ENCODE measurements at places on chromosomes 13 and 19.

DNA sequence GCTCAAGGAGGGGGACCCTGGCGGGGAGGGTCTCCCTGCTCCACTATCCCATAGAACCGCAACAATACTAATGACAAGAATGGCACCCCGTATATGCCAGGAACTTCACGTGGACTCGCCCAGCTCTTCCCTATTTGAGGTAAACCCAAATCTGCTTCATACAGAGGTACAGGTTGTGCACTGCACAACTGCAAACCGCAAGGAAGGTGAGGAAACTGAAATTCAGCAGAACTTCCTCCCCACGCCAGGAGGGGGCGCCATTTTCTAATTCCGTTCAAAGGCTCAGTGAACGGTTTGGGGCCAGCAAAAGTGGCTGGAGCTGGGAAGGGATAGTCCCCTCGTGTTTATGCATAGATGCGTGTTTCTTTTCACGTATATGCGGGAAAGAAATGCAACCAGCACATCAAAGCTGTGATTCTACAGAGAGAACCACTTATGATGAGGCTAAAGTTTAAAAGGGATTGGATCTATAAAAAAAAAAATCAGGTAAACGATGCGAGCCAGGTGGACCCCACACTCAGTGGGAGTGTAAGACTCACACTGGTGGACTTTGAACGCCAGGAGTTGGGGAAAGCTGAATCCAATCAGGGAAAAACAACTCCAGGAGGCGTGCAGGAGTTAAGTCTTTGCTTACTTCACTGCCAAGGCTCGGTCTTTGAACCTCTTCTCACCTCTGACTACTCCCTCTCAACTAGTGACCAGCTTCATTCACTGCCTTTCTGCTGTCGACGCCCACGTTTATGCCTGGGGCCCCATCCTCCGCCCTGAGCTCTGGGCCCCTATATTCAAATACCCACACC, 20.3 kb downstream of the C19orf81 start:
- H3K36me3 ChIP-seq = no peaks in the 10 kb centered on the region
- DNase-seq = peak; percentile 49
- no peaks in the 10 kb centered on the region for H3K4me1 ChIP-seq
- H3K4me3 ChIP-seq = no peak overlapping the region
- H3K27ac ChIP-seq = no peak overlapping the region

DNA sequence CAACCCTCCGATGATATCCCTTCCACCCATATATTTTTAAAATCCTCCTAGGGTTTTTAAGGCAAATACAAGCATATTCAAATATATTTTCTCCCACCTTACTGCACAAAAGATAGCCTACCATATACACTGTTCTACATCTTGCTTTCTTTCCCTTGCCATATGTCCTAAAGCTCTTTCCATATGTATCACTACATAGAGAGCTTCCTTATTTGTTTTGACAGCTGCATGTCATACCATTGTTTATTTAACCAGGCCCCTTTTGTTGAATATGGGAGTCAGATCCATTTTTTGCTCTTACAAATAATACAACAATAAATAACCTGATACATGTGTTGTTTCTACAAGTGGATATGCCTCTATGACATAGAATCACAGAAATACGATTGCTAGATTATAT, 32.8 kb upstream of the WDFY2 start:
- H3K4me3 ChIP-seq = no peak overlapping the region
- peaks cover 6% of the 10 kb centered on the region for H3K27me3 ChIP-seq
- no peak overlapping the region for H3K27ac ChIP-seq

GRCh38 chr19:55300886-55301458, 17.2 kb downstream of the BRSK1 start:
- peaks cover 14% of the 10 kb centered on the region for H3K4me1 ChIP-seq
- peak overlapping the region; percentile 76 for H3K4me3 ChIP-seq
- H3K27me3 ChIP-seq = peaks cover 2% of the 10 kb centered on the region
- no peak for DNase-seq
- H3K36me3 ChIP-seq = no peaks in the 10 kb centered on the region
- no peak overlapping the region for H3K27ac ChIP-seq

DNA sequence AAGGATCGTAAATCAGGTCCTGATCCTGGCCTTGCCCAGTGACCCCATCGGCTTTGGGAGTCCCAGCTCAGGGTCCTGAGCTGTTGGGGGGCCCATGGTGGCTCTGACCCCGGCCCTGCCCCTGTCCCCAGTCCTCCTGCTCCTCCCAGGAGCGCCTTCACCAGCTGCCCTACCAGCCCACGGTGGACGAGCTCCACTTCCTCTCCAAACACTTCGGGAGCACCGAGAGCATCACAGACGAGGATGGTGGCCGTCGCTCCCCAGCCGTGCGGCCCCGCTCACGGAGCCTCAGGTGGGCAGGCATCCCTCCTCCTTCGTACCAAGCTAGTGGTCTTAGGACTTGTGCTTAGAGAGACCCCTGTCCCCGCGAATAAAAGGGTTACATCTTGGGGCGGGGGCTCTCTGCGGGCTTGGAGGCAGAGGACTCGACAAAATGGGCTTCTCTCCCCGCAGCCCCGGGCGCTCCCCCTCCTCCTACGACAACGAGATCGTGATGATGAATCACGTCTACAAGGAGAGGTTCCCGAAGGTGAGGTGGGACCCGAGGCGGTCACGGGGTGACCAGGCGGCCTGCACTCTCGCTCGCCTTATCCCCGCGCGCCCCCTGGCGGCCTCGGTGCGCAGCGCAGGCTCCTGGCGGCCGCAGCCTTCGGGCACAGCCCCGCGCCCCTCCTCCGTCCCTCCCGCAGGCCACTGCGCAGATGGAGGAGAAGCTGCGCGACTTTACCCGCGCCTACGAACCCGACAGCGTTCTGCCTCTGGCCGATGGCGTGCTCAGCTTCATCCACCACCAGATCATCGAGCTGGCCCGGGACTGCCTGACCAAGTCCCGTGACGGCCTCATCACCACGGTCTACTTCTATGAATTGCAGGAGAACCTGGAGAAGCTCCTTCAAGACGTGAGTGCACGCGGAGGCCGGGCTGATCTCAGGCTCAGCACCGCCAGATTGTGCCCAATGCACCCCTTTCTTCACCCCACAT, 9.1 kb downstream of the MAST1 start:
- H3K36me3 ChIP-seq = no peaks in the 10 kb centered on the region
- peak; percentile 83 for DNase-seq
- H3K4me1 ChIP-seq = peaks cover 7% of the 10 kb centered on the region
- H3K27ac ChIP-seq = no peak overlapping the region
